RWPE1 (cell line): ENCODE measurements at places on chromosomes 7 and 10.
A peak's percentile ranks its signal among the peaks of the same experiment; 100 is the strongest.

GRCh38 chr7:4831723-4832495 is 29.9 kb downstream of the PAPOLB start:
- no peak for DNase-seq

DNA sequence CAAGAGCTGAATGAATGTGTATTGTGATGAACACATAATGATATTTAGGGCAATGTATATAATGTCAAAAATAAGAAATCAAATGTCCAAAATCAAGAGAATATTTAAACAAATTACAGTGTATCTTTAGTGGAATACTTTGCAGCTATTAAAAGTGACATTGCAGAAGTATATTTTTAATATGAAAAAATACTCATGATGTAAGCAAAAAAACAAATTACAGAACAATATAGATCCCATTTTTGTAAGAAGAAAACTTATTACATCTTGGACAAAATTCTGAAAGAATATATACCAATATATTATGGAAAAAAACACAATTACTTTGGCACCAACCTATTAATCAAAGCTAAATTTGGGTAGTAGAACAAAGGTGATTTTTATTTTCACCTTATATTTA is 308.2 kb upstream of the NEBL start:
- DNase-seq = no peak

- DNase-seq = no peak
These were observed 213.6 kb downstream of the FAM107B start for GRCh38 chr10:14560791-14561765.

- no peak for DNase-seq
These were observed 138.9 kb upstream of the KLF14 start for GRCh38 chr7:130872756-130873448.

- no peak for DNase-seq
These were observed 35.8 kb downstream of the MINDY3 start for GRCh38 chr10:15824498-15824897.

DNA sequence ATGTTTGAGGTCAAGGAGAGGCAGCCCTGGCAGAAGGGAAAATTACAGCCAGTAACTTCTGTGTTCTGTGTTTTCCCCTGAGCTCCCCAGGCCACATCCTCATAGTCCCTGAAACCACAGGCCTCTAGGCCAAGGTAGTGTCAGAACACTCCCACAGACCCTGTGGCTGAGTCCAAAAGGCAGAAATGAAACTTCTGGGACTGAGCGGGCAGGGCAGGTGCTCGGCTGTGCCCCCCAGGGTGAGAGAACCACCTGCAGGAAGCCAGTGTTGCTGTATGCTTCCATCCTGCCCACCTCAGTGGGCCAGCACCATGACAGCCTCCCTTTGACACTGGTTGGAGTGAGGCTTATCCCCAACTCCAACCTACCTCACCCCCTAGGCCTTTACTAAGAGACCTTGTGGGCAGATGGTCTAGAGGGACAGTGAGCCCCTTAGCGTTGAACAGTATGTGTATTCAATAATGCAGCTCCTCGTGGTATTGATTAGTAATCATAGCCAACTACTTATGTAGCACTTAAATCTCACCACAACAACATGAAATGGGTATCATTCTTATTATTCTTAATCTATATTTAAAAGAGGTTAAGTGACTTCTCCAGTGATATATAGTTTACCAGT is 30.3 kb downstream of the PIK3CG start:
- no peak for DNase-seq

DNA sequence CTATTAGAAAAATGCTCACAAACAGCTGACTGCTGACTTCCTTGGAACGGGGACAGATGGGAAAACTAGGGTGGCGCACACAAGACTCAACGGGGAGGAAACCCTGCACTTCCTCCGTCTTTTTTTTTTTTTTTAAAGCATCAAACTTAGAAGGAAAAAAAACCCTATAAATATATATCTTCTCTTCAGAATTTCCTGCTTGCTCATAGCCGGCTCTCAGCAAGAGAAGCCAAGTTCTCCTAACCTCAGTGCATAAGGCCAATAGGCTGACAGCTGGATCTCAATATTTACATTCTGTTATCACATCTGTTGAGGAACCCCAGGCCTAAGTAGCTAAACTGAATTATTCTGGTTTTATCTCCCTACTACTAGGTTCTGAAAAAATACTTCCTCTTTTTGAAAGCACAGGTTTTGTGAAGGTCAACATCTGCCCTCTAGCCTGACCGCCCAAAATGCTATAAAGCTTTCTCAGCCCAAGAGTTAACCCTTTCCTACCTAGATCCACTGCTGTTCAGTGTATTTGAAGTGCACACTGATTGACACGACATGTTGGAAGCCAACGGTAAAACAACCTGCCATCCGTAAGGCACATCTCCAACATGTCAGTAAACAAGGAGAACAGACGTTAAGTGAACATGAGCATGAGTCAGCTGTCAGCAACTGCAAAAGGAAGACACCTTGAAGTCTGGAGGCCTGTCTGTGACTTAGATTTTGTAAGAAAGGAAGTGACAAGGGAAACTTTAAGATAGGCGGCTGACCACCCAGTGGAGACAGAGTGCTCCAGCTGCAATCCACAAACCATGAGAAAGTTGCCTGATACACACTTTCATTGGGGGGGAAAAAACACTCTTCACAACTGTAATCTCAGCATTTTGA is 83.8 kb downstream of the EBLN1 start:
- DNase-seq = no peak

DNA sequence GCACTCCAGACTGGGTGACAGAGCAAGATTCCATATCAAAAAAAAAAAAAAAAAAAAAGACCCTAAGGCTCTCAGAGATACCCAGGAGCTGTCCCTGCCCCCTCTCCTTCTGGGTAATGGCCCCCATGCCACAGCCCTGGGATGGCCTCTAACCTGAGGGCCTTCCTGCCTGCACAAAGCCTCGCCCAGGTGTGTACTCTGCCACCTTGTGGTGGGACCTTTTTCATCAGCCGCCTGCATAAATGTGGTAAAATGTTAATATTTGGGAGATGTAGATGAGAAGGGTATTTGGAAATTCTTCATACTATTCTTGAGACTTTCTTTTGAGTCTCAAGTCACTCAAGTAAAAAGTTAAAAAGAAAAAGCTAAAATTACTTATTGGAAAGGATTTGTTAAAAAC is 46.3 kb upstream of the RNF216 start:
- no peak for DNase-seq

- no peak for DNase-seq
These were observed 114.9 kb upstream of the NANOS1 start for GRCh38 chr10:118914629-118915028.

DNA sequence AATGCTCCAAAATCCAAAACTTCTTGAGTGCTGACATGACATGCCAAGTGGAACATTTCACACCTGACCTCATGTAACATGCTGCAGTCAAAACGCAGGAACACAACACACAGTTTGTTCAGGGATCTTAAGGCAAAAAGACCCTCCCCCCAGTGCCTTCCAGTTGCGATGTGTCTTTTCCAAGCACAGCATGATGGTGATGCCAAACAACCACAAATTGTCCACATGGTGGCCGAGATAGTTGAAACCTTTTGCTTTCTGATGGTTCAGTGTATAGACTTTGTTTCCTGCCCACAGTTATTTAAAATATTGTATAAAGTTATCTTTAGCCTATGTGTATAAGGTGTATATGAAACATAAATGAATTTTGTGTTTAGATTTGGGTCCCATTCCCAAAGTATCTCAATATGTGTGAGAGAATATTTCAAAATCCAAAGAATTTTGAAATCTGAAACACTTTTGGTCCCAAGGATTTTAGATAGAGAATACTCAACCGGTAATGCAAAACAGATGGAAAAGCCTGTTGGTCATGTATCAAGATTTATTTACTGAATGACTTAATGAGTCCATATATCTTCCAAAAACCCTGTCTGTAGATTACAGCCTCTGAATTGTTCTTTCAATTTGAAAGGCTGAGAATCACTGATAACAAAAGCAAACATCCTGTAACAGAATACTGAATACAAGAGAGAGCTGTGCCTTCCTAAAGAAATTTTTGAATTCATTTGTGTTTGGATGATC is 93.4 kb upstream of the OIT3 start:
- no peak for DNase-seq

- peak; percentile 50 for DNase-seq
These were observed 758 bp upstream of the OPTN start for GRCh38 chr10:13099144-13099665.

DNA sequence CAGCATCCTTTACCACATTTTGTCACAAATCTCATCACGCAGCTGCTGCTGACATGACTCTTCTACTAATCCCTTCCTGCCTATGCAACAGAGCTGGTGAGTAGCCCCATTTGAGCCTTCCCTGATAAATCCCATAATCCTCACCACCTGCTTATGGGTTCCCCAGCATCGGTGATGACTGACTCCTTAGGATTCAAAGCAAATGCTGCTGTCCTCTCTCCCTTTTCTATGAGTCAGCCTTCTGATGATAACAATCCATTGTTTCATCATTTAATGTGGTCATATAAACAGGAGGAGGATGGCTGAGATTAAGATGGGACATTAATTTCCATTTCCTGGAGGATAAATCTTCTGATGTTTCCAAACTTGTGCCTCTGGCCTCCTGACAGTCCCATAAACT is 73.4 kb downstream of the SORCS1 start:
- no peak for DNase-seq

GRCh38 chr7:144736880-144737493 is 98.9 kb downstream of the TPK1 start:
- DNase-seq = no peak

DNA sequence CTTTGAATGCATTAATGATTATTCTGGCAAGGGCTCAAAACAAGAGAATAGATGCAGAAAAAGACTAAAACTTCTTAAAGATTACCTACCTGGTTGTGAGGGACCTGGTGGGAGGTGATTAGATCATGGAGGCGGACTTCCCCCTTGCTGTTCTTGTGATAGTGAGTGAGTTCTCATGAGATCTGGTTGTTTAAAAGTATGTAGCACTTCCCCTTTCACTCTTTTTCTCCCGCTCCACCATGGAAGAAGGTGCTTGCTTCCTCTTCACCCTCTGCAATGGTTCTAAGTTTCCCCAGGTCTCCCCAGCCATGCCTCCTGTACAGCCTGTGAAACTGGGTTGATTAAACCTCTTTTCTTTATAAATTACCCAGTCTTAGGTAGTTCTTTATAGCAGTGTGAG is 226.6 kb downstream of the ARHGAP12 start:
- no peak for DNase-seq

DNA sequence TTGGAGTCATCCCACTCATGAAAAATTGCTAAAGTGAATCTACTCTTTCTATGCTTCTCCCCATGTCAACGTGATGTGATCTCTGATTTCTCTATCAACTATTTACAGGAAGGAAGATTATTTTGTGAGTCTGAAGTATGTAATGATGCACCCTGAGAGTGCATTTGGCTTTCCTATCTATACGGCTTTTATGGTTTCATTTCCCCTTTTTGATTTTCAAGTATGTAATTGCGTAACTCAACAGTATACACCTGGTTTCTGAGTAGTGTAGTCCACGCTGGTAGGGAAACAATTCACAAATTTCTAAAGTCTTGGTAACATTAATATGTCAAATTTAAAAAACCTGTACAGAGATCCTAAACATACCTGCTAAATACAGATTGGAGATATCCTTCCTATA is 194.7 kb upstream of the SEMA3A start:
- no peak for DNase-seq

- no peak for DNase-seq
These were observed 205.4 kb upstream of the ZMIZ1 start for GRCh38 chr10:78863140-78863905.

GRCh38 chr7:77258593-77258992 is 59.0 kb upstream of the FGL2 start:
- DNase-seq = no peak

- no peak for DNase-seq
These were observed 289.3 kb upstream of the ZMIZ1 start for GRCh38 chr10:78779339-78779955.

DNA sequence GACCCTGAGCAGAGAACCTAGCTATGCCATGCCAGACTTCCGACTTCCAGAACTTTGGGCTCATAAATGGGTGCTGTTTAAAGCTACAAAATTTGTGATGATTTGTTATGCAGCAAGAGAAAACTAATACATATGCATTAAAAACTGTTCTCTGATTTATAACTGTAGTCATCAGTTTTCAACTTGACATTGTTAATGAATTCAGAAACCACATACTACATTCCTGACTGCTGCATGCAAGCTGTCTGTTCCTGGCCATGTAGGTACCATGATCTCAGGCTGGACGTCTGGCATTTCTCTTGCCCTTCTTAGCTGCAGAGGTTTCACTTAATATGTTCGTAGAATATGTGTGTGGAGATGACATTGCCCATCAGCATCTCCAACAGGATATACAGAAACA is 28.4 kb downstream of the MKX start:
- no peak for DNase-seq

DNA sequence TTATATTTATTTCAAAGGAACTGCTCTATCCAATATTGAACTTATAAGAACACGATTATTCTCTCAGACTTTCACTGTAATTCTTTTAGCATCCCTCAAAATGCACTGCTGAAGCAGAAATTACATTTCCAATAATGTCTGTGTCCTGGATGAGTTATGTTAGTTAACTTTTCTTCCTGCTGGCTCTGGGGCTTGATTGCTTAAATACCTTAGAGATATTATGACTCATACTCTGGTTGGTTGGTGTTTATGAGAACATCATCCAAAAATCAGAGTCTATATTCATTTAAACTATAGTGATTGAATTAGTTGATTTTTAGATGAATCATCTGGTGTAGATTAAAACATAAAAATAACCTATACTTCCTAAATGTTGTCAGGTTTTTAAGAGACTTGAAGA is 246.3 kb upstream of the VWC2 start:
- DNase-seq = no peak

GRCh38 chr10:101228966-101229265 is 347 bp downstream of the LBX1 start:
- DNase-seq = peak; percentile 36

- peak; percentile 71 for DNase-seq
These were observed 66.7 kb upstream of the ATP6V0A4 start for GRCh38 chr7:138864667-138865066.

DNA sequence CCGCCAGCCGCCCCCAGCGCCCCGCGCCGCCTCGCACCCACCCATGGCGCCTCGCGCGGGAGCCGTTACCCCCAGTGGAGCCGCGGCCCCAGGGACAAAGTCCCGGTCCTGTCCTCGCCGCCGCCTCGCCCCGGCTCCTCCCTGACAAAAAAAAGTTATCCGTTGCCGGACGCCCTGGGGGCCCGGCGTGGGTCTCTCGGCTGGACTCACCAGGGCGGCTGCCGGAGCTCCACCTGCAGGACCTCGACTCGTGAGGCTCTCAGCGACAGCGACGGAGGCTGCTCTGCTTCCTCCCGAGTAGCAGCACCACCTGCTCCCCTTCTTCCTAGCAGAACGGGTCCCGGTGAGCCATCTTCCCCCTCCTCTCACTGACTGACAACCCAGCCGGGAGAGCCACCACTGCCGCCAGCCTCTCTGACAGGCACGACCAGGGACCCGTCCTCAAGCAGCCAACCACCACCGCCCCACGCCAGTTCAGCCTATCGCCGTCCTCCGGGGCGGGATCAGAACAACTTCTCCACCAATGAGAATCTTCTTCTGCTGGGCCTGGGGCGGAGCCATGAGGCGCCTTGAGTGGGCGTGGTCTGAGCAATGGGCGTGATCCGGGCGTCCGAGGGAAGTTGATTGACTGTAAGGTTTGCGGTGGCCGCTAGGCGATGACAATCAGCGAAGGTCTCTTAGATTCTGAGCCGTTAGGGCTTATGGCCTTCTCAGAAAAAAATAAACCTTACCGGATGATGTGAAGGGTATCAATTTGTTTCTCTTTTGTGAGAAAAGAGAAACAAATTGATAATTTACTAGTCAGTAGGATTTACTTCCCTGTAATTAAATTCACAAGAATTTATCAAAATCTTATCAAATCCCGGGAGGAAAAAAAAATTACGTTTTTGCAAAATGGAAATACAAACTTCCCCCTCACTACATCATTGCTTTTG is at the start of gene HYCC1:
HYCC1 (minus strand) TSS at position 416 of the 935 bp plus-strand sequence. CDS start 23,019 bp downstream, outside the sequence.
- peak; percentile 99 for DNase-seq
